ENCODE measurements at places on chromosomes 5 and 9. TPM values are rescaled to one million over a fixed set of nuclear protein-coding genes. Genes with fewer than 3 reads are reported as not detected.

GRCh38 chr5:109936996-109937395 is 247.3 kb downstream of the MAN2A1 start:
- no peak for DNase-seq

- DNase-seq, result no peak
Observed at GRCh38 chr9:22265038-22265437, 181.6 kb upstream of the DMRTA1 start.

DNA sequence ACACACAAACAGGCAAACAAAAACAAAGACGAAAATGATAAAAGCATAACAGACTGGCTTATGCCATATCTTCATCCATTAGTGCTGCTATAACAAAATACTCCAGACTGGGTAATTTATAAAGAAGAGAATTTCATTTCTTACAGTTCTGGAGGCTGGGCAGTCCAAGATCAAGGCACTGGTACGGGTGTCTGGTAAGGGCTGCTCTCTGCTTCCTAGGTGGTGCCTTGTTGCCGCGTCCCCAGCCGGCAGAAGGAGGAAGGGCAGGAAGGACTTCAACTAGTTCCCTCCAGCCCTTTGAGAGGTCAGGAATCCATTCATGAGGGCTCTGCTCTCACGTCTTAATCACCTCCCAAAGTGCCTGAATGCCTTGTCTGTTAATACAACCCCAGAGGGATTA is 122.6 kb downstream of the BOD1 start:
- no peak for DNase-seq

DNA sequence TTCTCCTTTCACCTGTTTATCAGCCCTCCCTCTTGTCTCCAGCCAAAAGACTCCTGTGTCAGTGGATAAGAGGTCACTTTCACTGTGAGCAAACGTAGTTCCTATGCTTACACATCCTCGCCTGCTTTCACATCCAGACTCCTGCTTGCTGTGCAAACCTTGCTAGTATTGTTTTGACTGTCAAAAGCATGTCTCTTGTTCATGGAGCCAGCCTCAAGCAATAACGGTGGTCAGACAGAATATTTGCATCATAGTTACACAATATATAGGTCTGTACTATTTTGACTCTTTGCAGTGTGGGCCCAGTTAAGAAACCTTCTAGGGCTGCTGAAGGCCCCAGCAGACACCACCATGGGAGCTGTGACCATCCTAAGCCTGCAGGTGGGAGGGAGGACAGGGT is 420.0 kb downstream of the SEMA5A start:
- DNase-seq, result no peak

- no peak for DNase-seq
Observed at GRCh38 chr5:91206734-91207133, 176.4 kb downstream of the ARRDC3 start.

DNA sequence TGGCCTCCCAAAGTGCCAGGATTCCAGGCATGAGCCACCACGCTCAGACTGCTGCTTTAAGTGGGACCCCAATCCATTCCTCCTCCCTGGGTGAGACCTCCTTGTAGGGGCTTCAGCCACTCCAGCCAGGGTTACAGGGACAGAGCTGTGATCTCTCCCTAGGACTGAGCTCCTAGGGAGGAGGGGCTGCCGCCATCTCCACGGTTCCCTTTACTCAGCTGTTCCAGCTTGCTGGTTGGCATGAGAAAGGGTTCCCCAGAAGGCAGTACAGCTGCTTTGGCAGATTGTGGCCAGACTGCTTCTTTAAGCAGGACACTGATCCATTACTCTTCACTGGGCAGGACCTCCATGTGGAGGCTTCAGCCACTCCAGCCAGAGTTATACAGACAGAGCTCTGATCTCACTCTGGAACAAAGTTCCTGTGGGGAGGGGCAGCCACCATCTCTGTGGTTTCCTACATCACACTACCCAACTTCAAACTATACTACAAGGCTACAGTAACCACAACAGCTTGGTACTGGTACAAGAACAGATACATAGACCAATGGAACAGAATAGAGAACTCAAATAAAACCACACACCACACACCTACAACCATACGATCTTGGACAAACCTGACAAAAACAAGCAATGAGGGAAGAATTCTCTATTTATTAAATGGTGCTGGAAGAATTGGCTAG is 7.2 kb downstream of the INSL6 start:
- DNase-seq, result peak; percentile 1

DNA sequence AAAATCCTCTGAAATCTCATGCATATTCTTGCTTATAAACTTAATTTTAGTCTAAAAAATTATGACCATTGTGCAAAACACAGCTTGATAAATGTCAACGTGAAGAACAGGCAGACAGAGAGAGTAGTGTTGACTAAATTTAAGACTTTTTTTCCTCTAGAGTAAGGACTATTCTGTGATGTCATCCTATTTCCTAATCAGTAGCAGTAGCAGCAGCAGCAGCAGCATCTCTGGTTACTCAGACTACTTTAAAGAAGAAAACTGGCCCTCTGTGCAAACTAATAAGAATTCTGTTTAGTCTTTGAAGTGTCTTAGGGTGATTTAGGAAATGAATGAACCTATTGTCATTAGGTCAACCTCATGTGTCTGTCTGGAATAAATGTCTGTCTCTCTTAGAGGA is 403.0 kb downstream of the HINT1 start:
- peak; percentile 7 for DNase-seq

- no peak for DNase-seq
Observed at GRCh38 chr5:95808013-95808685, 14.4 kb downstream of the GLRX start.

DNA sequence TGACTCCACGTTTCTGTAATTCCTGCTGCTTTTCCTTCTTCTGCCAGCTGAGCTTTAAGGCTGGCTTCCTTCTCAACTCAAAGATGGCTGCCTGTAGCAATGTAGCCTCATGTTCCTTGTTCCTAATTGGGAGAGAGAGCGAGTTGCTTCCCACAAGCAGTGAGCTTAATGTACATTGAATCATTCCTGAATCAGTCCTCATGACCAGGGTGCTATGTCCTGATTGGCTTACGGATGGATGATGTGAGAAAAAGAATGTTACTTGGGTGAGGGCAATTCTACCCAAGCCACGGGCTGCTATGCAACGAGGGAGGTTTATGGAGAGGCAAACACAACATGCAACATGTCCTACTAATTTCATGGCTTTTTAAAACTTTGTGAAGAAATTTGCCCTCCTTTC is 356.2 kb downstream of the RASEF start:
- DNase-seq, result no peak

DNA sequence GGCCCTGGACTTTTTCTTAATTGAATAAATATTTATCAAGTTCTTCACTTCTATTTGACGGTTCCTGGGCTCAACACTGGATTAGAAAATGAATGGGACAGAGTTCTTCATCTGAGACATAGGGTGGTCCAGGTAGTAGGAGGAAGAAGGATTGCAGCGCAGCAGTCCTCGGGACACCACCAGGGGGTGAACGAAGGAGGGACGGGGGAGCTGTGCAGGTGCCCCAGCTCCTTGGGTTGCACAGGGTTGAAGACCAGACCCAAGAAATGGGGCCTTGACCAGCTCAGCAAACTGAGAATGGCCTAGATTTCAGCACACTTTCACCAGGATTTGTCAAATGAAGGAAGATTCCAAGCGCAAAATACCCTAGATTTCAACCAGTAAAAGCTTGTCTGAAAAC is 29.5 kb downstream of the ABL1 start:
- DNase-seq, result no peak

DNA sequence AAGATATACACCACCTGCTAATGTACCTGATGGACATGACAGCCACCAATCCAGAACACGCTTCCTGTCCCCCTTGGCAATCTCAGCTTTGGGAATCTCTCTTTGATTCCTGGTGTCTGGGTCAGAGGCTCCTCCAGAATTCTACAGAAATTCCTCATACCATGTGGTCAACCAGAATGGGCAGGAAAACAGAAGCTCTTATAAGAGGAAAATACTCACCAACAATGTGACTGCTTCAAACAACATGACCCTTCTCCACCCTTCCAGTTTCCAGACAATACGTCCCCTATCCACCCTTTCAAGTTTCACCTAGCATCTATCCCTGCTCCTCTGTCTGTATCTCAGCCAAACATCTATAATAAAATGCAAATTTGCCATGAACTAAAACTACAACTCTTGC is 247.2 kb downstream of the DENND1A start:
- no peak for DNase-seq

- no peak for DNase-seq
Observed at GRCh38 chr5:32283539-32284377, 29.0 kb downstream of the MTMR12 start.

- peak; percentile 84 for DNase-seq
Observed at GRCh38 chr5:147628058-147628895, 118.4 kb upstream of the DPYSL3 start.

DNA sequence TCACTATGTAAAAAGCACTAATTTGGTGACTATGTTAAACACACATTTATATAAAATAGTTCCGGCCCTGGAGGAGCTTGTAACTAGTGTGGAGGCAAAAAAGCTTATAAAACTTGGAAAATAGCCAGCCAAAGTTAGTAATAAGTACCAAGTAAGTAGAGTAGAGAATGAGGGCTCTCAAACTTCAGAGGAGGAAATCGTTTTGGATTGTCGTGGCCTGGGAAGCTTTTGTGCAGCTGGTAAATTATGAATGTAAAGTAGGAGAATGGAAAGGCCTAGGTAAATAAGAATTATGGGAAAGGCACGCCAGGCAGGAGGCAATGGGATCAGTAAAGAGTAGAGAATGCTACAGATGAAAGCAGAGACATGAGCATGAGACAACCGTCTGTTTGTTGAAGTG is 832.7 kb upstream of the ZNF608 start:
- no peak for DNase-seq

- DNase-seq, result no peak
Observed at GRCh38 chr5:153670101-153670500, 179.6 kb downstream of the GRIA1 start.

DNA sequence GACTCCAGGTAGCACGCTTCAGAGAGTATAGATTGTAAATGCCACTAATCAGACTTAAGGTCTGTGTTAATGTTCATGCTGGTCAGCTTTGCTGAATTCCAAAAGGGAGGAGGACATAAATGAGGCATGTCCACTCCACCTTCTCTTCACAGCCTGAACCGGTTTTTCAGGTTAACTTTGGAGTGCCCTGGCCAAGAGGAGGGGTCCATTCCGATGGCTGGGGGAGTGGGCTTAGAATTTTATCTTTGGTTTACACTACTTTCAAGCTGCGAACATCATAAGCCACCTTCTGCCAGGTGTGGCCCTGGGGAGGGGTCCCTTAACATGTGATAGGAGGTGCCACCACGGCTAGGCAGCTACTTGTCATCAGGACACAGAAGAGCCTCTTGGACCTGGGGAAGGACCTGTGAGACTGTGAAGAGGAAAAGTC is 24.2 kb downstream of the ABO start:
- no peak for DNase-seq

DNA sequence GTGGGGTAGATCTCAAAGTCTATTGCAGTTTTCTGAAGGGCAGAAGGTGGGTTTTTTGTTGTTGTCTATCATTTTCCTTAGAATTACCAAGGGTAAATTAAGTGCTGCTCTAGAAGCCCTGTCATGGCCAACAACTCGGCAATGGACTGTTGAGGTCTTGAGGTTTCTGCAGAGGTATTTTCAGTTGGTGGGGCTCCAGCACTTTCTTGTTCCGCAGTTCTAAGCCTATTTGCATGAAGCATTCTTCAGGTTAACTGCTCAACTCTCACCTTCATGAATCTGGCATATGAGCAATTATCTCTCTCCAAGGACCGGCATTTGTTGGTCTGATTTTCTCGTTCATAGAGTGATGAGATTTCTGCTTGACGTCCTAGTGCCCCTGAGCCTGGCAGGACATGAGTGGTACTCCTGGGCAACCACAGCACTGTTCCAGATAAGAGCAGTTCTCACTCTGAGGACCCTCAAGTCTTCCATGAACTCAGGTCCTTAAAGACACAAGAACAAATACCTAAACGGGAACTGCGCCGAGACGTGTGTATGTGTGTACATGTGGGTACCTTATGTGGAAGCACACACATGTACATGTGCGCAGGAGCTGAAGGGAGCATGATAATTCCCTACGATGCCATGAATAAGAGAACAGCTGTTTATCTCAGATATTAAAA is 544.5 kb downstream of the CSNK1G3 start:
- peak; percentile 16 for DNase-seq

- no peak for DNase-seq
Observed at GRCh38 chr9:116641292-116642059, 45.6 kb upstream of the TRIM32 start.

GRCh38 chr9:18441261-18441660 is 32.7 kb upstream of the ADAMTSL1 start:
- DNase-seq, result no peak

- DNase-seq, result no peak
Observed at GRCh38 chr5:176379881-176380280, 8.5 kb downstream of the NOP16 start.

- peak; percentile 46 for DNase-seq
Observed at GRCh38 chr9:115211413-115212124, 93.6 kb upstream of the TNC start.

DNA sequence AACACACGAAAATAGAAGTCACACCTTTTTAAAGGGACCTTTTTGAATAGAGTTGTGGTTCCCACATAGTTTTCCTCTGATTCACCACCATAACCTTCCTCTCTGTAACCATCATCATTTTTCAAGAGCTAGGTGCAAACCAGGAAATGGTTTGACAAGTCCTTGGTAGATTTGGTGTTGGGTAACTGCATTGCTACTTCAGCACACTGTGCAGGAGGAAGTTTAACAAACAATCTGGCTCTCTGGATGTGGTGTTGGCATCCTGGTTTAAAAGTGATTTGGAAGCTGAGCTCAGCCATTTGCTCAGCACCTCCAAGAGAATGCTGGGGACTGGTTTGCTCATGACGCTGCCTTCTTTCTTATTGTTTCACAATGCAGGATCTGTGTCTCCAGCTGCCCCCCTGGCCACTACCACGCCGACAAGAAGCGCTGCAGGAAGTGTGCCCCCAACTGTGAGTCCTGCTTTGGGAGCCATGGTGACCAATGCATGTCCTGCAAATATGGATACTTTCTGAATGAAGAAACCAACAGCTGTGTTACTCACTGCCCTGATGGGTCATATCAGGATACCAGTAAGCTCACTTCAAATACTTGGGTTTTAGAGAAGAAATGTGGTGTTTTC is 213.1 kb downstream of the RFK start:
- no peak for DNase-seq

- no peak for DNase-seq
Observed at GRCh38 chr9:95508242-95508967, 8.4 kb downstream of the PTCH1 start.

GRCh38 chr9:18564018-18564880 is 90.3 kb downstream of the ADAMTSL1 start:
- no peak for DNase-seq

Gene PCA3
- 1.2 TPM for polyA plus RNA-seq

Gene PANK3
- polyA plus RNA-seq, result 36.0 TPM

Gene FGFR4
- polyA plus RNA-seq, result 237 TPM

Gene SLC25A51
- polyA plus RNA-seq, result 12.1 TPM

Gene POU5F2
- 0.04 TPM for polyA plus RNA-seq

Gene IL33
- 23.5 TPM for polyA plus RNA-seq

Gene PCDHA5
- polyA plus RNA-seq, result 0.04 TPM

Data from muscle of leg (tissue), 16 donors.